ENCODE measurements at places on chromosomes 13 and 19.

DNA sequence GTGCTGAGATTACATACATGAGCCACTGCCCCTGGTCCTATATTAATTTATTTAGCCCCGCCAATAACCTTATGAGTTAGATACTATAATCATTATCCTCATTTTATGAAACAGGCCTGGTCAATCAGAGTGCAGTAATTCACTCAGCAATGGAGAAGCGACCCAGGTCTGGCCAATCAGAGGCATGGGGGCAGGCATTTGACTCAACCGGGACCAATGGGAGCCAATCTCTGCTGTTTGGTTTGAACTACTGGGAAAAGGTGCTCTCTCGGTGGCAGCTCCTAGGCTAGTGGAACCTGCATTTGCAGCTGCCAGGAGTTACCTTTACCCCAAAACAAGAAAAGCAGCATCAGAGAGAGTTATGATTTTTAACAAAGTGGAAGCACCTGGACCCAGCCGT, 6.6 kb downstream of the SIRT2 start:
- DNase-seq = no peak

GRCh38 chr13:96730676-96731075, 263.6 kb downstream of the OXGR1 start:
- no peak for DNase-seq

- no peak for DNase-seq
These were observed 1416.4 kb downstream of the UQCRFS1 start for GRCh38 chr19:27796540-27796939.

DNA sequence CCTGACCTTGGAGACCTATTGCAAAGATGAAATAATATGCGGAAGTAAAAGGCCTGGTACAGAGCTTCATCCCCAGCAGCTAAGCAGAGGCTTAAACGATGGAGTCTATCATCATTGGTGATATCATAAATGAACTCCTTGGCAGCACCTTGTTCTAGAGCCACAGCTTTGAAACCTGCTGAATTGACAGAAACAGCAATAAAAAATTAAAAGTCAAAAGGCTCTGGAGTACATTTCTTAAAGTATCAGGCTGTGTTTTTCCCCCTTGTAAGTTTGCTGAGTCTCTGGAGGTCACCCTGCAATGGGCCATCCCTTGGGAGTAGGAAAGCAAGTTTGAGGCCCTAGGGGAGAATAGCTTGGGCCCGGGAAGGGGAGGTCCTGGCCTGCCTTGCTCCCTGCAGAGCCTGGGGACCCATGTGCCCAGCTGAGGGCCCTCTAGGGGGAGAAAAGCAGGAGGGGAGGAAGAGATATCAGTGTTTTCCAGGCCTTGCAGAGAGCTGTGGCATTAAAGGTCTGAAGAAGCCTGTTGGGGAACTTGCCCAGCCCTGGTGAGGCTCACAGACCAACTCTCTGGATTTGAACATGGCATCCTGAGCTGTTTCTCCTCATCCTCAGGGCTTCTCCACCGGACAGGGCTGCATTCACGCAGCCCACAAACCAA, 416.1 kb downstream of the ZNF536 start:
- DNase-seq = no peak

DNA sequence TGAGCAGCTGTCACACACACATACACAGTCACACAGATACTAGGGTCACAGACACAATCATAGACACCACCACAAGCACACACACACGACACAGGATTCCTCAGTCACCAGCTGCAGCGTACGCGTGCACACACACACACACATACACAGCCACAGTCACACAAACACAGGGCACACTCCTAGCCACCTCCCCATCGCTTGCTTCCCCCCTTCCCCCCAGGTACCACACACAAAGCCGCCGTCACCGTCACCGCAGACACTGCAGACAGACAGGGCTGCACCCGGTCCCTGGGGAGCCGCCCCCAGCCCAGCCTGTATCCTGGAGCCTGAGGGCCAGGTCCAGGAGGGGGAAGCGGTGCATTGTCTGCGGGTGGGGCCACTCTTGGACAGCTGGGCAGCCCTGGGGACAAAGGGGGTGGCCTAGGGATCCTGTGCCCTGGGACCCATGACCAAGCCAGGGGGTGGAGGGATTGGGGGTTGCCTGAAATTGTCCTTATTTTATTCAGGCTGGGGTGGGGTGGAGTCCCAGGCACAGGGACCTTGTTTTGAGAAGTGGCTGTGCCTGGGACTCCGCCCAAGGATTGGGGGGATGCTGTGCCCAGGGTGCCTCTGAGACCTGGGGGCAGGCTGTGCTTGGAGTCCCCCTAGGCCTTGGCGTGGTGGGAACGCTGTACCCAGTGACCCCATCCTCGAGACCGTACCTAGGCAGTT, 957 bp downstream of the NUMBL start:
- no peak for DNase-seq

GRCh38 chr13:113951246-113951999, 22.5 kb downstream of the C13orf46 start:
- no peak for DNase-seq

DNA sequence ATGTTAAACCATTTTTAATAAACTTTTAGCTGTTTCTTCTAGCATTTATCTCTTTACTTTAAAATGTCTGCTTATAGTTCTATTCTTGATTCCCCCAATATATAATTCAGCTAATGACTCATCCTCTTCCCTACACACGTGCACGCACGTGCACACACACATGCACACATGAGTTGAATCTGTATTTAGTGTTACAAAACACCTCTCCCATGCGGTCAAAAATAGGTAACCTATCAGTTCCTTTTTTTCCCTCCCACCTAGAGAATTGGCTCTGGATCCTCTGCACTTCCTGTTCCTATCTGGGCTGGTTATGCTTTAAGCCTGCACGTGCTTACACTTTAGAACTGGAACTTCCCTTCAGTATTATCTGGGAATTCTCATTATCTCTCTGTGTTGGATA, 144.1 kb downstream of the PAN3 start:
- no peak for DNase-seq

- DNase-seq = no peak
These were observed 51.1 kb downstream of the FNDC3A start for GRCh38 chr13:49026851-49027250.

DNA sequence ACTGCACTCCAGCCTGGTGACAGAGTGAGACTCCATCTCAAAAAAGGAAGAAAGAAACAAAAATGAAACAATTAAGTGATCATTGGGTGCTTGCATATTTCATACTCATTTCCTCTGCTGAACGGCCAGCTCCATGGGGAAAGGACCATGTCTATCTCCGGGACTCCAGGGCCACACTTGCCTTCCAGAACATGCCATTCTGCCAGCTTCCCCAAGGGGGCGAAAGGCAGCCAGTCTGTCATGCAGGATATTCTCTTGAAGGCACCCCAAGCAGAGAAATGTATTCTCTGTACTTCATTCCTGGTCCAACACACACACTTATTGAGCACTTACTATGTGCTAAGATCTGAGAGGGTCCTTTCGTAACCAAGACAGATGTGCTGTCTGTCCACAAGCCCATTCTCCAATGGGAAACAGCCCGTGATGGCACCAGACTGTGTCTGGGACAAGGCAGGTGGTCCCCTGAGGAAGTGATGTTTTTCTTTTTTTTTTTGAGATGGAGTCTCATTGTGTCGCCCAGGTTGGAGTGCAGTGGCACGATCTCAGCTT, 10.2 kb upstream of the CARM1 start:
- DNase-seq = no peak

- DNase-seq = no peak
These were observed 15.8 kb upstream of the CLDN10 start for GRCh38 chr13:95536632-95537241.

GRCh38 chr13:33743438-33744368, 74.2 kb upstream of the RFC3 start:
- DNase-seq = no peak

DNA sequence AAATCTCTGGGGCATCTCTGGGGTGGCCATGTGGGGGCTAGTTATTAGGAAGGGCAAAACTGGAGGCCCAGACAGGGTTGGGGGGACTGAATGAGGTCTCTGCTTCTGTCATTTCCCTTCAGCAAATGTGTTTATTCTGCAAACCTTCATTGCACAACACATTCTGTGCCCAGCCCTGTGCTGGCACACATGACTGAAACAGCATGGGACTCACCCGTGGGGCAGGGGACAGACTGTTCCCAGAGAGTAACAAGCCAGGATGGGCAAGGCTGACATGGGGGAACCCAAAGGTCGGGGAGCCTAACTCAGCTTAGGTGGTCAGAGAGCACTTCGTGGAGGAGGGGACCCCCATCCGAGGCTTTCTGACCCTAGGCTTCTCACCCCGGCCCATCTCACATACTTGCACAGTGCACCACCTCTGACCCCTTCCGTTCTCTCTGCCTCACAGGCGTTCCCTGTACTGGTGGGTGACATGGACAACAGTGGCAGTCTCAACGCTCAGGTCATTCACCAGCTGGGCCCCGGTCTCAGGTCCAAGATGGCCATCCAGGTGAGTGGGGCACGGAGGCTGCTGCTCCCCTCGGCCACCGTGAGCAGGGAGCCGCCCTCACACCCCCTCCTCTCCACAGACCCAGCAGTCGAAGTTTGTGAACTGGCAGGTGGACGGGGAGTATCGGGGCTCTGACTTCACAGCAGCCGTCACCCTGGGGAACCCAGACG, 2.4 kb downstream of the TOMM40 start:
- no peak for DNase-seq

- no peak for DNase-seq
These were observed 469 bp downstream of the COX6B2 start for GRCh38 chr19:55353803-55354697.

All from activated T-helper 1 cell treated with anti-CD3 and anti-CD28 coated beads, Interleukin-2, amount 50 U/mL, for 16 hours (primary cell).